Activated CD8-positive, alpha-beta T cell treated with anti-CD3 and anti-CD28 coated beads for 36 hours (primary cell): ENCODE measurements at places on chromosomes 12 and 14. TPM values are rescaled to one million over a fixed set of nuclear protein-coding genes. Genes with fewer than 3 reads are reported as not detected.

Gene RNASE2
- not detected for total RNA-seq

Gene CLEC2A
- total RNA-seq: not detected

Gene KLHL33
- total RNA-seq: 0.54 TPM

Gene HHIPL1
- 0.07 TPM for total RNA-seq

Gene COPS7A
- total RNA-seq: 38.8 TPM

Gene TAS2R7
- not detected for total RNA-seq

Gene USP15
- total RNA-seq: 118 TPM

Gene FITM1
- total RNA-seq: 0.56 TPM

Gene ADCY4
- total RNA-seq: 1.3 TPM

Gene VDR
- total RNA-seq: 84.6 TPM

Gene ACTR10
- total RNA-seq: 30.3 TPM

Gene SLC10A1
- not detected for total RNA-seq

Gene ETFBKMT
- 1.1 TPM for total RNA-seq

Gene IGF1
- 0.90 TPM for total RNA-seq

Gene C1RL
- total RNA-seq: 11.8 TPM

GRCh38 chr12:3553221-3553620 lies 62.2 kb downstream of the PRMT8 start:
- DNase-seq: no peak

GRCh38 chr14:37544407-37544806 lies 50.6 kb downstream of the FOXA1 start:
- DNase-seq: no peak

DNA sequence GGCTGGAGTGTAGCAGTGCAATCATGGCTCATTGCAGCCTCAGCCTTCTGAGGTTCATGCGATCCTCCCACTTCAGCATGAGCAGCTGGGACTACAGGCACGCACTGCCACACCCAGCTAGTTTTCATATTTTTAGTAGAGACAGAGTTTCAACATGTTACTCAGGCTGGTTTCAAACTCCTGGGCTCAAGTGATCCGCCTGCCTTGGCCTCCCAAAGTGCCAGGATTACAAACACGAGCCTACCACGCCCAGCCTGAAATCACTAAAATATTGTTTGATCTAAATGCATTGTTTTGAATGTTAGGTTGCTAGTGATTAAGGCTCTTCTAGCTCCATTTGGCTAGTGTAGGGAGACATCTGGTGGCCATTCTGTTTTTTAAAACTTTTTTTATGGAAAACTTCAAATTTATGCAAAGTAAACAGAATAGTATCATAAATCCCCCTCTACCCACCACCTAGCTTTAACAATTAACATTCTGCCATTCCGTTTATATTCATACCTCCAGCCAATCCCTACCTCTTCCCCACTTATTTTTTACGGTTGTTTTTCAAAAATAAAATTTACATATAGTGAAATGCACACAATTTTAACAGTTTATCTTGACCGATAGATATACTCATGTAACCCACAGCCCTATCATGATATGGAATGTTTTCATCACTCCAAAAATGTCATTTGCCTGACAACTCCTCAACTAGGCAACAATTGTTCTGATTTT lies 37.8 kb downstream of the MYO1H start:
- no peak for DNase-seq

- no peak for DNase-seq
These were observed 101.8 kb upstream of the ATF1 start for GRCh38 chr12:50662116-50662510.

GRCh38 chr12:43436597-43436996 lies 115.4 kb downstream of the ADAMTS20 start:
- no peak for DNase-seq

DNA sequence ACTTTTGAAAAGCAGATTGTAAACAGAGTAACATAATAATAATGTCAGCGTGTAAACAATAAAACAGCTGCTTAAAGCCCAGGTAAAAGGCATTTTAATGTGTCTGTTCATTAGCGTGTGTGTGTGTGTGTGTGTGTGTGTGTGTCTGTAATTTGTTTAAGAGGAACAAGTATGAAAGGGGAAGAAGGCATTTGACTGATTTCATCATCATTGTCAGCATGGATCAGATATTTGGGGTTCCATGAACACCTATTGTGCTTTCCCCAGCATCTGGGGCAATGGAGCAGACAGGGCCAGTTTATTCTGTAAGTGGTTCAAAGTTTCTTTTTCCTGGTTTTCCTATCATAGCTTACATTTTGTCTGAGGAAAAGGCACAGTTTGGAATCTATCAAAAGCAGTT lies 28.9 kb downstream of the SLC25A21 start:
- DNase-seq: no peak

- no peak for DNase-seq
These were observed 651.5 kb downstream of the FSCB start for GRCh38 chr14:43855556-43855955.

DNA sequence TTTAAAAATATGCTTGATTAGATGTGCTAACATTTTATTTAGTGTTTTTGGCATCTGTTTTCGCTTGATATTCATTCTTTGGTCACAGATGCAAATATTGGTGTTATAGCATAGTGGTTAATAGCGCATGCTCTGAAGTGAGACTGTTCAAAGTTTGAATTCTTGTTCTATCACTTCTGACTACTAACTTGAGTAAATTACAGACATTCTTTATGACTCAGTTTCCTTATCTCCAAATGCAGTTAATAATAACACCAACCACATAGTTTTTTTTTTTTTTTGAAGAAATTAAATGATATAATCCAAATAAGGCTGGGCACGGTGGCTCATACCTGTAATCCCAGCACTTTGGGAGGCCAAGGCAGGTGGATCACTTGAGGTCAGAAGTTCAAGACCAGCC lies 81.0 kb downstream of the TMX1 start:
- no peak for DNase-seq

- DNase-seq: no peak
These were observed 223.0 kb downstream of the SLC6A15 start for GRCh38 chr12:84689638-84690037.

DNA sequence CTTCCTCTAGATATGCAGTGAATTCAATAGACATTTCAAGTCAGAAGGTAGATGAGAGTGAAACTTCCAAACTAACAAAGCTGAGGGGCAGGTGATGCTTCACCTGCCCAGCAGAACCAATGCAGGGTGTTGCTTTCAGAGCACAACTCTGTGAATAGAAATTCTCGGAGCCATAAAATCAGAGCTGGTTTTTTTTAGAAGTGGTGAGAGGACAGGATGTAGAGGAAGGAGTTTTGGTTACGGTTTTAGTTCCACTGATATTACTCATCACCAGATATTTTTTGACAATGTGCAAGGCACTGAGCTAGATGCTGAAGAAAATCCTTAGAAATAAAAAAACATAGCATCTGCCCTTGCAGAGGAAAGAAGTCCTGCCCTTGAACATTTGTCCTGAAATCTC lies 62.2 kb downstream of the BMP4 start:
- no peak for DNase-seq

DNA sequence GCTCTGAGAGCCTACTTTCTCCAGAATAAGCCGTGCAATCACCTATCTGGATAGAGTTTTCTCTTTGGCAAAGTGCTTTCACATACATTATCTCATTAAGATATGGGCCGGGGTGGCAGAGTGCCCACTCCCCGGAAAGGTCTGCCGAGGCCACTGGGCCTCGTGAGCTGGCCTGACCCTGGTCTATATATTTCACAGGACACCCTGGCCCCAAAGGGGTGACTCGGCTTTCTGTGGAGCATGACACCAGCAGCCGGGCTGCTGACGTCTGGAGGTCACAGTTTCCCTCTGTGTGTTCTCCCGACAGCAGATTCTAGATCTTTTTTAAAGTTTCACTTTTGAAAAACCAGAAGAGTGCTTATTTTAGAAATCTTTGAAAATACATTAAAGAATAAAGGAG lies 27.9 kb upstream of the ATP2A2 start:
- DNase-seq: no peak

DNA sequence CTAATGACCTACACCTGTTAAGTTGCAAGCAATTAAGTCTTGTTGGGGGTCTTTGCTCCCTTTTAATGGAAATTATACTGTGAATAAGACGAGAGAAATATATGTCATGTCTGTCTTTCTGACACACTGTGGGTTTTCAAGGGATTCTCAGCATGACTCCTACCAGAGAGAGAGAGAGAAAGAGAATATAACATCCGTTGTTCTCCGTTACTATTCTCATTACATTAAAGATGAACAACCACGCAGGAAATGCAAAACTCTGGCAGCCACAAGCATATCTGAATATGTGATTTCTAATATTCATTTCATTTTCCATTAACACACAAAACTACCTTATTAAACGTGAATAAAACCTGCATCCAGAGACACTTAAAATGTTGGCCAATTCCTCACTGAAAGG lies 67.3 kb upstream of the EGLN3 start:
- peak; percentile 18 for DNase-seq

GRCh38 chr14:34147461-34147860 lies 196.6 kb upstream of the EGLN3 start:
- DNase-seq: no peak

DNA sequence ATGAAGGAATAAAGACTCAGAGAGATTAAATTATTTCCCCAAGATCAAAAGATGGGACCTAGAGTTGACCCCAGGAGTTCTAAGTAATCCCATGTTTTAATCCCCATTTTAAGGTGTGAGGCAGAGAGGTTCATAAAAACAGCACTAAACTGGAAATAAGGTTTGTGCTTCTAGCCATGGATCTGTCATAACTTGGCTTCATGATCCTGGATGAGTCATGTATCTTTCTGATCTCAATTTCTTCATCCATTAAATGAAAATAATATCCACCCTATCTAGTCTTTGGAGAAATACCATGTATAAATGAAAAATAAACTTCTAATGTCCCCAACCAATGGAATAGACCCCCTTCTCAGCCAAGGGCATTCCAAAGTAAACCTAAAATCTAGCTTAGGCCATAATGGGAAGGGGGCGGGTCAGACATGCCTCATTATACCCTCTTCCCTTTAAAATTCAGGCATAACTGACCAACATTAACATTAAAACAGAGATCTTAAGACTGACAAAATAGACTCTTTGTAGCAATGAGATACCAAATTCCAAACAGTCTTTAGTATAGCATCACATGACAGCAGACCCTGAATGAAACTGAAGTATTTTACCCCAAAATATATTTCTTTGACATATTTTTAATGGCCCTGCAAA lies 47.8 kb downstream of the SLC41A2 start:
- DNase-seq: no peak

DNA sequence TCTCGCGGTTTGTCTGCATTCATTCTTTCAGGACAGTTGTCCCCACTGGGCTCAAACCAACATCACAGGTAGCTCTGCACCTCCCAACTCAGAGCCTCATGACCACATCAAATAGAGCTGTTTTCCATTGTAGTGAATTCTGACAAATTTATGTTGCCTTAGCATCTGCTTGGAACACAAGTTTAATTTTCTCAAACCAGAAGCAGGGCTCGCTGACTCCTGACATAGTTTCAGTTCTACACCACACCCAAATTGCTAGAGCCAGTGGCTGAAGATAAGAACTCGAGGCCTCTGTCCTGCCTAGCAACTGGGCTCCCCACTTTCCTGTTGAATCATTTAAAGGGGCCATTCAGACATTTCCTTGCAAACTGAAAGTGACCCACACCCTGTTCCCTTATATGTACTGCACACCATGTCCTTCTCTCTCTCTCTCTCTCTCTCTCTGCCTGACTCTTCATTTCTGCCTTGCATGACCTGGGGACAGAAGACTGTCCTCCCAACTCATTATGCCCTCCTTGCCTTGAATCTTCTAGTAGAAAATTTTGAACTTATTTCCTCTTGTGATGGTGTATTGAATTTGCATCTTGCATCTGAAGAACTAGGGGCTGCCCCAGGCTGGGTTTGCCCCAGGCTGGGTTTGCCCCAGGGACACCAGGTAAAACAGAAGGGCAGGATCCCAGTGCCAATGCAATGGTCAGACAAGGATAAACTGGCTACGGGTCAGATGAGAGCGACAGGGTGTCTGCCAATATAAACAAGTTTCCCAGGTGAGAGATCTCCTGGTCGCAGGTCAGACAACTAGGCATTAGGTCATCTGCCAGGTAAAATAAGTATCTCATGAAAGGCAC lies 9.7 kb upstream of the WSCD2 start:
- DNase-seq: no peak

DNA sequence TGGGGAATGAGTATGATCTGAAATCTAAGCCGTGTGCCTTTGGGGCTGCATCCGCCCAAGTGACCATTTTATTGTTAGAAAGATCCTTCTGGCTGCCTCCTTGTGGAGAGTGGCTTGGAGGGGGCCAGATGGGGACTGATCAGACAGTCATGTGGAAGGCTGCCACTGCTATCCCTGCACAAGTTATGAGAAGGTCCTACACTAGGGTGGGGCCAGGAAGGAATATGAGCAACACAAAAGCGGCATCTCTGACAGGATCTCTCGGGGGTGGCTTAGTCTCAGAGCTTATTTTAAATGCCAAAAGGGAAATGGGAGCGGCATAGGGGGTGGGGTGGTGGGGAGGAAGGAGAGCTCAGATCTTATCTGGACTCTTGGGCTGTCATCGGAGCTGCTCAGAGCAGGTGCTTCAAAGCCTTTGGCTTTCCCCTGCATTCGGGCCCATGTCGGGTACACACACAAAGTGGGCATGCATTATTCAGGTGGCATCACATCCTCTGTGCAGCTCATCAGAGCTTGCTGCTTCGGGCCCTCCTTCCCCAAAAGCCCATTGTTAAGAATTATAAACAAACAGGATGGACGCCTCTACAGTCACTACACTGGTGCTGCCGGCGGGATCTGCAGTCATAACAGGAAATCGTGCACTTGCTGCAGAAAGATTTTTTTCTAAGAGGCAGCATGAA lies 805.4 kb downstream of the VRK1 start:
- DNase-seq: peak; percentile 76

DNA sequence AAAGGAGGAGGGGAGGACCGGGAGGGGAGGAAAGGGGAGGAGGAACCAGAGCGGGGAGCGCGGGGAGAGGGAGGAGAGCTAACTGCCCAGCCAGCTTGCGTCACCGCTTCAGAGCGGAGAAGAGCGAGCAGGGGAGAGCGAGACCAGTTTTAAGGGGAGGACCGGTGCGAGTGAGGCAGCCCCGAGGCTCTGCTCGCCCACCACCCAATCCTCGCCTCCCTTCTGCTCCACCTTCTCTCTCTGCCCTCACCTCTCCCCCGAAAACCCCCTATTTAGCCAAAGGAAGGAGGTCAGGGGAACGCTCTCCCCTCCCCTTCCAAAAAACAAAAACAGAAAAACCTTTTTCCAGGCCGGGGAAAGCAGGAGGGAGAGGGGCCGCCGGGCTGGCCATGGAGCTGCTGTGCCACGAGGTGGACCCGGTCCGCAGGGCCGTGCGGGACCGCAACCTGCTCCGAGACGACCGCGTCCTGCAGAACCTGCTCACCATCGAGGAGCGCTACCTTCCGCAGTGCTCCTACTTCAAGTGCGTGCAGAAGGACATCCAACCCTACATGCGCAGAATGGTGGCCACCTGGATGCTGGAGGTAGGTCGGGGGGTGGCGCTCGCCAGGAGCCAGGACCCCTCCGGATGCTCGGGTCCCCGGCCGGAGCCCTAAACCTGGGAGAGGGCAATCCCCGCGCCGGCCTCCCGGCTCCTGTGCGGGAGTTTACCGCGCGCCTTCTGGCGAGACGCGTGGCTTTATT lies at the start of gene CCND2:
Gene CCND2 (plus strand): TSS at position 111 of the 744 bp plus-strand sequence. CDS start 279 bp downstream, at position 390.
- peak; percentile 90 for DNase-seq

DNA sequence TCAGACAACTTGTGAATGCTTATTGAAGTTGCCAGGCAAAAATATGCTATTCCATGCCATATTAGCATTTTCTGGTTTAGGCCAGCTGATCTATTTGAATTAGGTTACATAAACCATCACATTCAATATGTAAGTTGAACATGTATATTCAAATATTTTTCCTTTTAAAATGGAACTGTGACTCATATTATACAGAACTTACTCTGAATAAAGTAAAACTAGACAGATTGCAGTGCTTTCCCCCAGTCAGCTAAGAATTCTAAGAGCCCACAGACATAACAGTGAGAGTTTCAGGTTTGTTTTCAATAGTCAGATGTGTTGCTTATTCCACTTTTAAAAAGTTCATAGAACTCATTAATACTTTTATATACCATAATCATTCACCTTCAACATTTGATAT lies 119.8 kb downstream of the MGST1 start:
- no peak for DNase-seq
